Adipose tissue (tissue), 3 donors: ENCODE measurements at places on chromosomes 13 and 19. TPM values are rescaled to one million over a fixed set of nuclear protein-coding genes. Genes with fewer than 3 reads are reported as not detected.

Gene ZNF567
- polyA plus RNA-seq = 1.5 TPM

Gene CPT1C
- 1.8 TPM for polyA plus RNA-seq

Gene NLRP4
- not detected for polyA plus RNA-seq

Gene CRX
- 0.11 TPM for polyA plus RNA-seq

Gene CLEC17A
- 0.15 TPM for polyA plus RNA-seq

Gene FBXO27
- polyA plus RNA-seq = 3.1 TPM

Gene KLF5
- polyA plus RNA-seq = 3.5 TPM

Gene EPSTI1
- 2.7 TPM for polyA plus RNA-seq

Gene DHDH
- polyA plus RNA-seq = not detected

Gene CEACAM8
- polyA plus RNA-seq = 0.04 TPM

Gene NRTN
- 0.22 TPM for polyA plus RNA-seq

Gene IGSF23
- polyA plus RNA-seq = not detected

Gene ZNF85
- 1.5 TPM for polyA plus RNA-seq
